PC-9 (cell line): ENCODE measurements at places on chromosomes 6 and 20. TPM values are rescaled to one million over a fixed set of nuclear protein-coding genes. Genes with fewer than 3 reads are reported as not detected.

- H3K27ac ChIP-seq: no peak overlapping the region
- no peak overlapping the region for H3K4me3 ChIP-seq
- no peaks in the 10 kb centered on the region for H3K36me3 ChIP-seq
- H3K27me3 ChIP-seq: no peaks in the 10 kb centered on the region
- H3K4me1 ChIP-seq: peaks cover 56% of the 10 kb centered on the region
- DNase-seq: no peak
Measured at GRCh38 chr6:15442467-15442866, 196.6 kb downstream of the JARID2 start.

- no peak overlapping the region for H3K4me3 ChIP-seq
- peak; percentile 19 for DNase-seq
- no peaks in the 10 kb centered on the region for H3K36me3 ChIP-seq
- H3K27me3 ChIP-seq: no peaks in the 10 kb centered on the region
- H3K27ac ChIP-seq: no peak overlapping the region
Measured at GRCh38 chr6:18585032-18585573, 198.0 kb downstream of the RNF144B start.

DNA sequence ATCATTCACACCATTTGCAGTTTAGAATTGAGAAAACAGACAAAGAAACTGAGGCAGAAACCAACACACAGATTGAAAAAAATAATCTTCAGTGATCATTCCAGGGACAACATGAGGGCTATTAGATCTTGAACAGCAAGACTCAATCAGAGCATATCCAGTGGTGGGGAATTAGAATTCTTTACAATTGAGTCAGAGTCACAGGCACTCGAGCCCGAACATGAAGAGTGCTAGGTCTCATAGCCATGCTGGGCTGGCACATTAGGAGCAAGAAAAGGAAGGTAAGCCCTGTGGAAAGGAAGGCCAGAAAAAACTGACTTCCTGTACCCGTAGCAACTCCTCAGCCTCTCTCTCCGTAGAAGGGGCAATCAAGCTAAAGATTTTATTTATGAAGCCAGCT is 419.9 kb downstream of the HAO1 start:
- H3K27me3 ChIP-seq: peaks cover 5% of the 10 kb centered on the region; the same call in 1 of the 2 replicates
- no peak overlapping the region for H3K27ac ChIP-seq
- H3K36me3 ChIP-seq: no peaks in the 10 kb centered on the region
- no peak for DNase-seq

- H3K27ac ChIP-seq: no peak overlapping the region
- H3K4me3 ChIP-seq: no peak overlapping the region
- no peak for DNase-seq
- H3K27me3 ChIP-seq: no peaks in the 10 kb centered on the region
- no peaks in the 10 kb centered on the region for H3K36me3 ChIP-seq
Measured at GRCh38 chr6:12608874-12609273, 107.7 kb upstream of the PHACTR1 start.

DNA sequence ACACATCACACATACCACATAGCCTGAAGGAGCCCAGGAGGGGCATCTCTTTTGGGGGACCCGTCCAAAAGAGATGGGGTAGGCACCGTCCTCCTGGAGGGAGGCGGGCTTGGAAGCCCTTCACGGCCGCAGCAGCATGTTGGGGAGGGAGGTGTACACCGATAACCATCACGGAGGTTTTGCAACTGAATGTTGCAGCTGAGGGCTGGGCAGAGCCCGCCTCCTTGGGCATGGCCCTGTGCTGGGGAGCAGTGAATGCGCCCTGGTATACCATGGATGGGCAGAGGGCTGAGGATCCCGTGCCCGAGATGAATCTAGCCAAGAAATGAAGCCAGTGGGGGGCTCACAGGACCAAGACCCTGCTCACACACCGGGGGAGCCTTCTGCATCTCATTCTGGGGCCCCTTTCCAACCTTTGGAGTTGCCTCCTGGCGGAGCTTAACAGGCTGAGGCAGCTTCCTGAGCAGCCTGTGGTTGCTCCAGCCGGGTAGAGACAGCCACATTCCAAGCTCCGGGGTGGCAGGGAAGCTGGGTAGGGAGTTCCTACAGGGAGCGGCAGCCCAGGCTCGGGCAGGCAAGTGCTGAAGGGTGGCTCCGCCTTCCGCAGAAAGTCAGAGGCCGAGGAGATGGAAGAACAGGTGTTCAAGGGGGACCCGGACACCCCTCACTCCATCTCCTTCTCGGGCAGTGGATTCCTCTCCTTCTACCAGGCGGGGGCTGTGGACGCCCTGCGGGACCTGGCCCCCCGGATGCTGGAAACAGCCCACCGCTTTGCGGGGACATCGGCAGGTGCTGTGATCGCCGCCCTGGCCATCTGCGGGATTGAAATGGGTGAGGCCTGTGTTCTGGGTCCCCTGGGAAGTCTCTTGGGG is at the start of gene PNPLA1:
TSS of gene PNPLA1 (plus strand) at position 227 of the 872 bp plus-strand sequence. CDS start at position 627, 400 bp downstream.
- no peaks in the 10 kb centered on the region for H3K36me3 ChIP-seq
- DNase-seq: no peak
- H3K27ac ChIP-seq: no peak within 1 kb of the TSS
- H3K4me3 ChIP-seq: no peak within 1 kb of the TSS
- H3K27me3 ChIP-seq: no peaks in the 10 kb centered on the region

GRCh38 chr6:73985891-73986290 is 289.9 kb downstream of the CD109 start:
- DNase-seq: no peak
- H3K36me3 ChIP-seq: no peaks in the 10 kb centered on the region
- H3K4me1 ChIP-seq: no peaks in the 10 kb centered on the region
- H3K27me3 ChIP-seq: no peaks in the 10 kb centered on the region

GRCh38 chr20:38926934-38927616 is 858 bp downstream of the FAM83D start:
- no peaks in the 10 kb centered on the region for H3K36me3 ChIP-seq
- H3K27ac ChIP-seq: no peak overlapping the region
- no peaks in the 10 kb centered on the region for H3K27me3 ChIP-seq
- H3K4me3 ChIP-seq: peak overlapping the region; percentile 69
- DNase-seq: no peak

GRCh38 chr20:46327557-46327956 is 19.3 kb upstream of the CDH22 start:
- no peak for DNase-seq
- no peaks in the 10 kb centered on the region for H3K4me1 ChIP-seq
- no peaks in the 10 kb centered on the region for H3K36me3 ChIP-seq
- peaks cover 93% of the 10 kb centered on the region for H3K27me3 ChIP-seq

- no peaks in the 10 kb centered on the region for H3K4me1 ChIP-seq
- H3K27ac ChIP-seq: no peak overlapping the region
Measured at GRCh38 chr6:11791354-11792107, 12.9 kb upstream of the ADTRP start.

GRCh38 chr6:163531122-163531521 is 116.6 kb downstream of the QKI start:
- H3K36me3 ChIP-seq: peaks cover 2% of the 10 kb centered on the region; the same call in 1 of the 2 replicates
- H3K27ac ChIP-seq: no peak overlapping the region
- H3K4me1 ChIP-seq: peaks cover 20% of the 10 kb centered on the region
- no peaks in the 10 kb centered on the region for H3K27me3 ChIP-seq
- no peak for DNase-seq

DNA sequence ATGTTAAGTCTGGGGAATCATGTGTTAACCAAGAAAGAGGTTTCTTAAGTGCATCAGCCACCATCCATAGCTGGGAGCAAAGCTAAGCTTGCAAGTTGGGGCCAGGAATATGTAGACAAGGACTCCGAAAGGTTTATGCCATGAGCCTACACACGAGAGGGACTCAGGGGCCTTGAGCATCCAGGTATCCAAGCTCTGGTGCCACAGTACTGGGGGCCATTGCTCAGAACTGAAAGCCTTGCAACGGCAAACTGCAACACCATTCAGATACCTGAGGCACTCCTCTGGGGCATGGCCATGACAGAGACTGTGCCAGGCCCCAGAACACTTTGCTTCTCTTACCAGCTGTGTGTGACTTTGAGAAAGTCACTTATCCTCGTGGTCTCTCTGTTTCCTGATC is 27.6 kb downstream of the PRND start:
- no peak for DNase-seq
- no peak overlapping the region for H3K4me3 ChIP-seq
- H3K4me1 ChIP-seq: no peaks in the 10 kb centered on the region
- no peaks in the 10 kb centered on the region for H3K36me3 ChIP-seq

DNA sequence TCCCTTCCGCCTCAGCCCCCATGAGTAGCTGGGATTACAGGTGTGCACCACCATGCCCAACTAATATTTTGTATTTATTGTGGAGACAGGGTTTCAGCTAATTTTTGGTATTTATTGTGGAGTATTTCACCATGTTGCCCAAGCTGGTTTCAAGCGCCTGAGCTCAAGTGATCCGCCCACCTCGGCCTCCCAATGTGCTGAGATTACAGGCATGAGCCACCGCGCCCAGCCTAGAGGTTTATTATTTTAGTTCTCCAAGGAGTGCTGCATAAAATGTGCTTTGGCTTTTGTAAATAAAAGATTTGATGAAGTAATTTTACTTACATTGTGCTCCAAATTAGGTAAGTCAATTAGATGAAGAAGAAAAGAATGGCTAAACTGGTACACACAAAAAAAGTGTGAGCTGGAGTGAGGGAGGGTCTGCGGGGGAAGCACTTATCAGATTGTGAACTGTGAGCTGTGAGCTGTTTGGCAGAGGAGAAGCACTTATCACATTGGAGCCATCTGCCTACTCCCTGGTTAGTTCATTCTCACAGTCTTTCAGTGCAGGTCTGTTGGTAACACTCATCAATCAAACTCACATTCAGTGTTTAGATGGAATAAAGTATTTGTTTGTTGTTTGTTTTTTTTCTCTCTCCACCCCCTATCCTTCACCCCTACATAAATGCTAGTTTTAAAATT is 398.0 kb downstream of the EPHA7 start:
- DNase-seq: no peak
- H3K27ac ChIP-seq: no peak overlapping the region
- no peaks in the 10 kb centered on the region for H3K4me1 ChIP-seq
- H3K4me3 ChIP-seq: no peak overlapping the region

- no peak overlapping the region for H3K4me3 ChIP-seq
- no peak for DNase-seq
- no peaks in the 10 kb centered on the region for H3K4me1 ChIP-seq
Measured at GRCh38 chr6:117908246-117909068, 1.4 kb downstream of the SLC35F1 start.

DNA sequence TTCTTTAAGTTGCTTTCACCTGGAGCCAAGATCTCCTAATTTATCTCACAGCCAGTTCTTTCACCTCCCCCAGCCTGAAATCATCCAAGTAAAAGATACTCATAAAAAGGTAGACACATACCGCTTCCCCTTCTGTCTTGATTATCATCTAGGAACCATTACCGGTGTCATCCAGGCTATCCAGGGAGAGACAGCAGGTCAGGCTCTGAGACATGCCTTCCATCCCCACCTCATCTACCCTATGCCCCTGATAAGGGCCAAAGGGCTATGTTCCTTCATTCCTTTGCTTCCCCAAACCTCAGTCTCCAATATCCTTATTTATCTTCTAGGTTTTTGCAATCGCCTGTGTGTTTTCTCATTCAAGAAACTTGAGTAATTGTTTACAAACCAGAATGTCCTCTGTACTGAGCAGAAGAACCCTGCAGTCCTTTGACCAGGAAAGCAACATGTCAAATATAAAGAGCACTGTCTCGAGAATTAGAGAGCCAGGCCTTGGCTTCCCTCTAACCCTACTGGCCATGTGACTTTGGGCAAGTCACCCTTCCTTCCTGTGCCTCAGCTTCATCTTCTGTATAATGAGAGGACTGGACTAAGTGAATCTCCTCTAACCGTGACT is 41.0 kb downstream of the TNFRSF21 start:
- DNase-seq: no peak
- H3K27me3 ChIP-seq: no peaks in the 10 kb centered on the region
- H3K36me3 ChIP-seq: peaks cover 84% of the 10 kb centered on the region
- H3K4me1 ChIP-seq: peaks cover 52% of the 10 kb centered on the region

DNA sequence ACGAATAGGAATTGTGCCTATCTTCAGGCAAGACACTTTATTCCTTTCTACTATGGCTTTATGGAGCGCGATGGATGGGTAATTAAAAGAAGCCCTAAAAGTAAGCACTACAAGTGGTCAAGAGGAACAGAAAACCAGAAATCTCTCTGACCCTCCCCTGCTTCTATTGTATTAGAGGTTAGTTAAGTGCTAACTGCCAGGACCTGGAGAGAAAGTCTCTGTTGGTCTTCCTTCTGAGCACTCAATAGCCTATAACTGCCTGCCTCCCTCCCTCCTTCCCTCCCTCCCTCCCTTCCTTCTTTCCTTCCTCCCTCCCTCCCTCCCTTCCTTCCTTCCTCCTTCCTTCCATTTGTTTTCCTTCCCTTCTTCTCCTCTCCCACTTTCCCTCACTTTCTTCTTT is 133.7 kb downstream of the C6orf58 start:
- H3K4me3 ChIP-seq: no peak overlapping the region
- no peaks in the 10 kb centered on the region for H3K4me1 ChIP-seq
- no peaks in the 10 kb centered on the region for H3K27me3 ChIP-seq

- no peaks in the 10 kb centered on the region for H3K4me1 ChIP-seq
- no peak overlapping the region for H3K27ac ChIP-seq
- H3K27me3 ChIP-seq: peaks cover 65% of the 10 kb centered on the region
Measured at GRCh38 chr6:167571550-167571949, 246.7 kb downstream of the TTLL2 start.

DNA sequence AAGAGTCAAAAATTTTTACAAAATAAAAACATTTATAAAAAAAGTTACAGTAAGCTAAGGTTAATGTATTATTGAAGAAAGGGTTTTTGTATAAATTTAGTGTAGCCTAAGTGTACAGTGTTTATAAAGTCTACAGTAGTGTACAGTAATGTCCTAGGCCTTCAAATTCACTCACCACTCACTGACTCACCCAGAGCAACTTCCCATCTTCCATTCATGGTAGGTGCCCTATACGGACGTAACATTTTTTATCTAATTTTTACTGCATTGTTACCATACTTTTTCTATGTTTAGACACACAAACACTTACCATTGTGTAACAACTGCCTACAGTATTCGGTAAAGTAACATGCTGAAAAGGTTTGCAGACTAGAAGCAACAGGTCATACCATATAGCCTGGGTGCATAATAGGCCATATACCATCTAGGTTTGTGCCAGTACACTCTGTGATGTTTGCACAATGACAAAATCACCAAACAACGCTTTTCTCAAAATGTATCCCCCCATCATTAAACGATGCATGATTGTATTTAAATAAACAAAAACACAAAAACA is 6.0 kb downstream of the MTFR2 start:
- H3K4me1 ChIP-seq: peaks cover 8% of the 10 kb centered on the region
- no peak overlapping the region for H3K4me3 ChIP-seq
- peaks cover 36% of the 10 kb centered on the region for H3K36me3 ChIP-seq
- H3K27me3 ChIP-seq: no peaks in the 10 kb centered on the region
- no peak overlapping the region for H3K27ac ChIP-seq

GRCh38 chr6:20327141-20327540 is 74.5 kb upstream of the E2F3 start:
- no peak overlapping the region for H3K27ac ChIP-seq
- H3K27me3 ChIP-seq: peaks cover 2% of the 10 kb centered on the region; the same call in 1 of the 2 replicates
- no peaks in the 10 kb centered on the region for H3K4me1 ChIP-seq
- DNase-seq: no peak
- no peak overlapping the region for H3K4me3 ChIP-seq

- peak overlapping the region; percentile 91 for H3K27ac ChIP-seq
- H3K4me3 ChIP-seq: peak overlapping the region; percentile 63
- no peaks in the 10 kb centered on the region for H3K36me3 ChIP-seq
- DNase-seq: peak; percentile 46
- no peaks in the 10 kb centered on the region for H3K27me3 ChIP-seq
- peaks cover 29% of the 10 kb centered on the region for H3K4me1 ChIP-seq
Measured at GRCh38 chr6:26520237-26520849, 17.8 kb upstream of the HMGN4 start.

- peak overlapping the region; percentile 20; the same call in 1 of the 2 replicates for H3K4me3 ChIP-seq
- no peak overlapping the region for H3K27ac ChIP-seq
- no peaks in the 10 kb centered on the region for H3K27me3 ChIP-seq
- H3K36me3 ChIP-seq: no peaks in the 10 kb centered on the region
Measured at GRCh38 chr6:139323511-139324300, 31.9 kb upstream of the TXLNB start.

Gene IRF4
- not detected in 2 replicates for total RNA-seq

Gene SLC22A1
- total RNA-seq: 0.25 TPM in 1 of 2 replicates, not detected in the other

Gene SNRNP48
- total RNA-seq: 18.6 and 21.7 TPM in 2 replicates

Gene PTPN1
- 46.3 and 59.8 TPM in 2 replicates for total RNA-seq

Gene SLC35F1
- not detected in 2 replicates for total RNA-seq

Gene RIPPLY2
- total RNA-seq: not detected in 2 replicates

Gene RAET1L
- total RNA-seq: 1.2 and 2.8 TPM in 2 replicates

Gene NFYA
- 27.3 and 31.9 TPM in 2 replicates for total RNA-seq
